Sciatic nerve (tissue), 2 donors: ENCODE measurements at places on chromosomes 12 and 14.

DNA sequence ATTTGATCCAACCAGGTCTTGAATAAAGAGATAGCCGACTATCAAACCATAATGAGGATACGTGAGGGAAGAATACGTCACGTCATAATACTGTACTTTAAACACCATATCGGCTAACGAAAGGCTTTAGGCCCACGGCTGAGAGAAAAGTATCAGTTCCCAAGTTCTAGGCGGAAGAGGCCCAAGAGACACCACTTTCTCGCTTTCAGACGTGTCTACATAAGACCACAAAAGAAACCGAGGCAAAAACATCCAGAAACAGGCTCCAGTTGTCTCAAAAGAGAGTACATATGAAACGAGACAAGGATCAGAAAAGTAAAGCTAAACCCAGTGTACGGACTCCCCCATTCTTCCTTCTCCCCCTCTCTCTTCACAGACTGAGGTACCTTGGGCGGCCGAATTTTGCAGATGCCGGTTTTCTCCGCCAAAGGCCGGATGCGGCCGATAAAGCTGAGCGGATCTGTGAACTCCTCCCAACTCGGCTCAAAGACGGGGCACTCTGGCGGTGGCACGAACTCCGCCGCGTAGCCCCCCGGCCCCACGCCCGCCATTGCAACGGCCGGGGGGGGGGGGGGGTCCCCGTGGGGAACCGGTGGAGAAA is 479 bp downstream of the KDM5A start:
- DNase-seq: no peak

GRCh38 chr14:73242357-73242901 is 5.1 kb downstream of the PAPLN start:
- DNase-seq: no peak

- no peak for DNase-seq
Observed at GRCh38 chr14:24606297-24606696, 3.2 kb downstream of the GZMH start.

DNA sequence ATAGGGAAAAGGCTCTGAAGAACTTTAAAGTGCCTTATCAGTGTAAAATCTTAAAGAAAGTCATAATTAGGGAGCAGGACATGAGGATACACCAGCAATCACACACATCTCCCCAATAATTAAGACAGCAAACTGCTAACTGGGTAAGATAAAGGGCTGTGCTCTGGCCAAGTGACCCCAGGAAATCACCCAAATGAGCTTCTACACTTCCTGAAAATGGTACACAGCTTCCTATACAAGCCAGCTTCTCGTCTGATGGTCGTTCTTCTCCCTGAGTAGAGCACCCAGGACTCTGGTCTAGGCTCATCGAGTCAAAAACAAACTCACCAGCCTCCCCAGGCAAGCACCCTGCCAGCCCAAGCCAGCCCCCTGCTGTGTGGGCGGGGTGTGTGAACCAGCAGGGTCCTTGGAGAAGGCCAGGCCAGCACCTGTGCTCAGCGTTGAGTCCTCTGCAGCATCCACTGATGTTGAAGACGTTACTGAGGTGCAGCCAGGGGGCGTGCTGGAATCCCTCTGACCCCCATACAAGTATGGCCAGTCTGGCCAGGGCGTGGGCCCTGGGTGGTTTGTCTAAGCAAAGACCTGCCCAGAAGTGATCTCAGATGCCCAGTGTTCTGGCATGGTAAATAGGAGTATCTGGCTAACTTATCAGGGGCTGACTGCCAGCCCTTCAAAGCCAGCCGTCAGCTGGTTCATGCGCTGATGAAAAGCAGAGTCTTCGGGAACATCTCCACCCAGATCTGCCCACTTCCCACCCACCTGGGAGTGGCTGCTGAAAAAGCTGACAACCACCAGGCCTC is 41.4 kb downstream of the ACTN1 start:
- DNase-seq: no peak

DNA sequence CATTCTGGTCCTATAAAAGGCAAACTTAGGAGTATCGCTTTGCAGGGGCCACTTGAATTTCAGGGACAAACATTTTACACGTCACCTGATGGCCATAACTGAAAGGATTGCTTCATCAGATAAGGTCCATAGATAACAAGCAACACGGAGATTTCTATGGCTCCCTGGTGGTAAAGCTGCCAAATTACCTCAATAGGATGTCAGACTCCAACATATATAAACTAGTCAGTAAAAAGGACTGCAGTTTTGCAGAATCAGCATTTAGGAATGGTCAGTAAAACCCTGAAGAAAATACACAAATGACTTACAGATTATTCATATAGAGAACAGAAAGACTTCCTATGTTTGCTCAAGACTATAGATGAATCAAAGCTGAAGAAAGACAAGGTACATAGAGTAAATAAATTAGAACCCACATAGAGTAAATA is 66.1 kb upstream of the GRIP1 start:
- DNase-seq: no peak

- DNase-seq: peak; percentile 79
Observed at GRCh38 chr14:68977718-68978171, 1.4 kb downstream of the ACTN1 start.

GRCh38 chr12:57367121-57367520 is 63.7 kb downstream of the R3HDM2 start:
- DNase-seq: no peak

GRCh38 chr12:91836696-91837095 is 308.9 kb downstream of the BTG1 start:
- DNase-seq: no peak
